Fibroblast of the aortic adventitia (primary cell): ENCODE measurements at places on chromosomes 3 and 15.

DNA sequence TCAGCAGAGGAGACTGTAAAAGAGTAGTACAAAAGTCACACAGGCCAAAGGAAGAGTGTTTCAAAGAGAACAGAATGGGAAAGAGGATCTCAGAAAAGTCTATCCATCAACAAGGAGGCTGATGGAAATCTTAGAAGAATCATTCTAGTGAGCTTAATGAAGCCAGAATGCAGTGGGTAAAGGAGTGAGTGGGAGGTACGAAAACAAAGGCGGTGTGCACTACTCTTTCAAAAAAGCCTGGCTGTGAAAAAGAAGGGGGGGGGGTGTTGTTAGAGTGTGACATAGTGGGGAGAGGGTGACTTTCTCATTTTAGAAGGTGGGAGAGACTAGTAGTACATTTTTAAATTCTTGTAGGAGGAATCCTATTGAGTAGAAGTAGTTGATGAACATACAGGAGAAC is 11.7 kb downstream of the PAQR9 start:
- no peak for DNase-seq

DNA sequence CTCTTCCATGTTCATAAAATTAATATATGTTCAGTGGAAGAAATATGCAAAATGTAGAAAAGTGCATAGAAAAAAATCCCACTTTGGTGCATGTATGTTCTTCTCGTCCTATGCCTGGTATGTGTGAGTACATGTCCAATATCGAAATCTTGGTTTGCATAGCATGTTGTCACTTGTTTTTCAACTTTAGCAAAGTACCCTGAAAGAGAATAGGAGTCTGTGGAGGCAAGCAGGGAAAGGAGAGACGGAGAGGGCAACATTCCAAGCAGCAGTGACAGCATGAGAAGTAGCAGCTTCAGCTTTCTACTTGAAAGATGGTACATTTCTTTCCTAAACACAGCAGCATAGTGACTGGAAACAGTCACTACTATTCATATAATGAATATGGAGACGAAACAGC is 56.8 kb upstream of the CACNA2D3 start:
- no peak for DNase-seq

DNA sequence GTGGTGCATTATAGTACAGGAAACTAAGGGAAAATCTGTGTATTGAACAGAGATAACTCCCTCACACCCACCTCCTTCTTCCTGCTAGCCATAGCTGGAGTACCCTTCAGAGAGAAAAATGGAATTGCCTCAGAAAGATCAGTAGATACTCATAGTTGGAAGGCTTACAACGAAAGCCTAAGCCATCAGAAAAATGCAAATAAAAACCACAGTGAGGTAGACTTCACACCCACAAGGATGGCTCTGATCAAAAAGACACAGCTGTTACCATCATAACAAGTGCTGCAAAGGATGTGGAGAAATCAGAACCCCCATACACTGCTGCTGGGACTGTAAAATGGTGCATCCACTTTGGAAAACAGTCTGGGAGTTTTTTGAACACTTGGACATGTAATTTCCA is 7.4 kb upstream of the DLG1 start:
- peak; percentile 66 for DNase-seq

DNA sequence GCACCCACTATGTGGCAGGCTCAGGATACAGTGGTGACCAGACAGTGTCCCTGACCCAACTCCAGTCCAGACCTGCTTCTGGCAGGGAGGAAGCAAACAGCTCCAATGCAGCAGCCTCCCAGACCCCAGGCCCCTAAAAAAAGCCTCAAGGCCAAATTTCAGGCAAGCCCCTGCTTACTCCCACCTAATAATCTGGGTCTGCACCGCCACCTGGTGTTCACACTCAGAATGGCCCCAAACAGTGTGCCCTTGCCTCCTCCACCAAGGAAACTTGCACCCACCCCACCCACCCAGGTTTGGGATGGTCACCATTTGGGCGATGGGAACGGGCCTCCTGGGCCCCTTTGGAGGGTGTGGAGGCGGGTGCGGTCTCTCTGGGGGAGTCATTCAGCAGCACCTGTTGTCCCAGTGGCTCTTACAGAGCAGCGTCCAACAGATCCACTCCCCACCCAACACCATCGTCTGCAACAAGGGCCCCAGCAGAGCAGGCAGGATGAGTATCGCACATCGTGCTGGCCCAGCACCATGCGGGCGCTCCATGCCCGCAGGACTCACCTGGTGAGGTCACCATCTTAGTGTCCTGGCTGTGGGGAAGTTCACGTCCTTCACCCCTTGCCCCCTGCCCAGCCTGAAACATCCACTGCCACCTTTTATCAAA is 17.3 kb downstream of the C3orf18 start:
- peak; percentile 46 for DNase-seq

DNA sequence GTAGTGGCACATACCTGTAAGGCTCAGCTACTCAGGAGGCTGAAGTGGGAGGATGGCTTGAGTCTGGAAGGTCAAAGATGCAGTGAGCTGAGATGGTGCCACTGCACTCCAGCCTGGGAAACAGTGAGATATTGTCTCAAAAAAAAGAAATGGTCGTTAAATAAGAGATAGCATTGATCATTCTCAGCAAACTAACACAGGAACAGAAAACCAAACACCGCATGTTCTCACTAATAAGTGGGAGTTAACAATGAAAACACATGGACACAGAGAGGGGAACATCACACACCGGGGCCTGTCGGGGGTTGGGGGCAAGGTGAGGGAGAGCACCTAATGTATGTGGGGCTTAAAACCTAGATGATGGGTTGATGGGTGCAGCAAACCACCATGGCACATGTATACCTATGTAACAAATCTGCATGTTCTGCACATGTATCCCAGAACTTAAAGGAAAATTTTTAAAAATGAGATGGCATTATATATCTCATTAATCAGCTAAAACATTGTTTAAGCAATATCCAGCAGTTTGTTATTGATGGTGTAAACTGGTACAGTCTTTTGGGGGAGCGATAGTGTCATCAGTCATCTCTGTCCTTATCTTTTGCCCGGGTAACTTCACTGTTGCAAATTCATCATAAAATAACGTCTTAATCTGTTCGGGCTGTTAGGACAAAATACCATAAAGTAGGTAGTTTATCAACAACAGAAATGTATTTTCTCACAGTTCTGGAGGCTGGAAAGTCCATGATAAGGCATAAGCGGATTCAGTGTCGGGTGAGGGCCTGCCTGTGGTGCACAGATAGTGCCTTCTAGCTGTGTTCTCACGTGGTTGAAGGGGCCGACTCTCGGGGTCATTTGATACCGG is 1.7 kb upstream of the MAN2A2 start:
- DNase-seq = no peak

- DNase-seq = no peak
These were observed 156.9 kb upstream of the EIF1B start for GRCh38 chr3:40152482-40153133.

GRCh38 chr15:67083135-67083762 is 17.8 kb downstream of the SMAD3 start:
- peak; percentile 58 for DNase-seq

DNA sequence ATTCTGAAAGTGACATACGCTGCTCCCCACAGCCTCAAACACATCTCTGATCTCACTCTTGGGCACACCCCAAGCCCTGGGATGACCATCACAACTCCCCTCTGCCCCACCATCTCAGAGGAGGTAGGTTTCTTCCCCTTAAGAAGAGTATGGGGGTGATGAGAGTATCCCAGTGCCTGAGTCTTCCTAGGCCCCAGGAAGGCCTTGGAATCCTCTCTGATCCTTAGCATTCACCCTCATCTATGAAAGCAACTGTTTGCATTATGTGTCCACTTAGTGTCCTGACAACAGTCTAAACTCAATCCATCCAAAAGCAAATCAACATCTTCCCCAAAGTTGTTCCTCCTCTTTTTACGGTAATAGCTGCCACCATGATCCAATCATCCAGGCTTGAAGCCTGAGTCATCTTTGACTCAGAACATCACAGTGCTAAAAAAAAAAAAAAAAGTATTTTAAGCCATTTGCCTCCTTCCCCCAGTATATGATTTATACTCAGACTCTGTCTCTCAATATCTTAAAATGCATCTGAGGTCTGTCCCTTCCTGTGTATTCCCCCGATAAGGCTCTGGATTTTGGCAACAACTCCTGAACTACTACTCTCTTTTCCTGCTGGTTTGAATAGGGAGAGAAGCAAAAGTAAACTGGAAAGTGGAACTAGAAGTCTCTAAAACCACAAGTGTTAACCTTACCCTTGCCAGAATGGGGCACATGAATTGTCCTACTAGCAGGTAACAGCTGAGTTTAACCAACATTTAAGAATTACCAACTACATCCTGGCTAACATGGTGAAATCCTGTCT is 22.5 kb downstream of the POPDC2 start:
- peak; percentile 94 for DNase-seq

GRCh38 chr3:108887121-108887520 is 64.5 kb downstream of the TRAT1 start:
- no peak for DNase-seq

DNA sequence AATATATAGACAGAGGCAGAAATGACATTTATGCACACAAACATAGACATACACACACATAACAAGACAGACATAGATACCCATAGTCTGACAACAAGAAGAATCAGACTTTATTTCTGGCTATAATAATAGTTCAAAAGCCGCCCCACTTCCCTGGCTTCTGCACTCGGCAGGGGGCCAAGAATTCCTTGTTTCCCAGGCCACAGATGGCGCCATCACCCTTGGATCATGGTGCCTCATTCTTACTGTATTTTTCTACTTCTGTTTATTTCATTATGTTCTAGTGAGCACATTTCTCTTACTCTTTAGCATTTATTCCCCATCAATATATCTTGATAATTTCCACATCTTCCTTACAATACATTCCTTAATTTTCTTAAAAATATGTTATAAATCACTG is 387.5 kb downstream of the NLGN1 start:
- no peak for DNase-seq

- peak; percentile 92 for DNase-seq
These were observed 70.1 kb downstream of the CLDN11 start for GRCh38 chr3:170488802-170489201.

DNA sequence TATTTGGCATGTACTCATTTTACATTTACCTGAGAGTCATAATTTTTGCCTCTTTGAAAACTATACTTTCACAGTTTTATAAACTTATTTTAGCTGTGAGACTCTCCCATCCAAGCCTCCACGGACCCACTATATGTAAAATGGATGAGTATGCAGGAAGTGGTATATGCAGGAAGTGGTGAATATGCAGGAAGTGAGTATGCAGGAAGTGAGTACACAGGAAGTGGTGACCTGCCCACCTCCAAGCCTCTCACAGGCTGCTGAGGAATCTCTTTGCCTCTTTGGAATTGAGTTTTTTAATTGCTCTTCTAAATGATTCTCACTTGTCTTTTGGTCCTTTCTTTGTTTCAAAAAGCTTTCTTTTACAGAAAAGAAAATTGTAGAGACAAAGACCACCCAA is 85.2 kb downstream of the KBTBD8 start:
- peak; percentile 14 for DNase-seq

DNA sequence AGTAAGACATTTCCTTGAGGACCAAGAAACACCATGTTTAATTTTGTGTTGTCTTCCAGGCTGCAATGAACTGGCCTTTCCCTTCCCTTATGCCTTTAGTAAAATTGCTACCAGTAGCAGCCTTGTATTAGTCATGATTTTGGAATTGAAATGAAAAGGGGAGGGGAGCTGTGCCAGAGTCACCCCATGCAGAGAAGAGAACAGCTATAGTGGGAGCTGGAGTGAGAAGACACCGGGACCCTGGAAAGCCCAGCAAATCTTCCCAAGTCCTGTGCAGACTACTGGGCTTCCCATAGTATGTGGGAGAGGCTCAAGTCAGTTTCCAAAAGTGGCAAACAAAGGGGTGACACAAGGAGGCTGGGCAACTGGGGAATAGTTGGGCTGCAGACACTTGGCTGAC is 178.5 kb downstream of the NR1D2 start:
- no peak for DNase-seq

GRCh38 chr3:151356794-151357462 is 27.6 kb upstream of the P2RY13 start:
- peak; percentile 43 for DNase-seq

- peak; percentile 11 for DNase-seq
These were observed 84.3 kb downstream of the CHST2 start for GRCh38 chr3:143203848-143204247.

DNA sequence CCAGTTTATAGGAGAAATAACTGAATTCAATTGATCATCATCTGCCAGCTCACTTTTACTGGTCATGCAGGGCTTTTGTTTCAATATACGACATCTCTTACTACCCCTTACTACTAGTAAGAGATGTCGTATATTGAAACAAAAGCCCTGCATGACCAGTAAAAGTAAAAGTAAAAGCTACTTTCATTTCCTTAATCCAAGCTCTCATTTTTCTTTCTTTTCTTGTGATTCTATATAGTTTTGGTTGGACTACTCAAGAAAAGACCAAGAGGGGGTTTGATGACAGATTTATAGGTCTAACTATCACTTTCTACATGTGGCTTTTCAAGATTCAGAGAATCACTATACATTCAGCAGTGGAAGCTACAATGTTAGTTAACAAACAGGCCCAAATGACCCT is 1237.3 kb downstream of the ROBO2 start:
- no peak for DNase-seq

GRCh38 chr3:12679468-12679867 is 15.6 kb upstream of the RAF1 start:
- DNase-seq = no peak

GRCh38 chr15:67168694-67169093 is 85.8 kb downstream of the AAGAB start:
- DNase-seq = no peak

- peak; percentile 23 for DNase-seq
These were observed 450.5 kb upstream of the AZI2 start for GRCh38 chr3:28799084-28799483.

- no peak for DNase-seq
These were observed 226.5 kb upstream of the NANOGP8 start for GRCh38 chr15:35311615-35312014.

DNA sequence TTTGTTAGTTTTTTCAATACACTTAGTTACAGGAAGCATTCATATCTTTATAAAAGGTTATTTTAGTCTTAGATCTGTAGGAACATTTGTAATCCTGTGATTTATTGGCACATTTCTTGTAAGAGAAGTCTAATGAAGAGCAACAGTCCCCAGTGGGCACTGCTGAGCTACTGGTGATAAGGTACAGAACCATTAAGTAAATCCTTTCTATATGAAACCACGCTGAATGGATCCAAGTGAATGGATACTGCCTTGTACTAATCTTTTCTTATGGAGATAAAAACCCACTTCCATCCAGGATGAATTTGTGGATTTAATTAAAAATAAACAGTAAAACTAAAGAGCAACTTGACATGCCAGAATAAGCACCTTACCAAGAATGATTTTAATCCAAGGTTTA is 64.0 kb downstream of the SHQ1 start:
- no peak for DNase-seq

DNA sequence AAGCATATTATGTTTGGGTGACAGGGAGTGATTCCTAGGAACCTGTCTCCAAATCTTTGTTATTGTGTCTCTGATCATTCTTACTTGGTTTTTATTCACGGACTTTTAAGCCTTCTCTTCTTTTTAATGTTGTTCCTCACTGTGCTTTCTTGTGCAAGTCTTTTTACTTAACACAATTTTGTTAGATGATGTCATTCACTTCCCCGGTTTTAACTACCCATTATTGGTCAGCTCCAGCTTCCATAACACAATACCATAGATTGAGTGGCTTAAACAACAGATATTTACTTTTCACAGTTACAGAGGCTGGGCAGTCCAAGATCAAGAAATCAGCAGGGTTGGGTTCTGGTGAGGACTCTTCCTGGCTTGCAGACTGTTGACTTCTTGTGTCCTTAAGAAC is 436.3 kb upstream of the CBLB start:
- no peak for DNase-seq

GRCh38 chr15:40038275-40038637 is 725 bp downstream of the SRP14 start:
- peak; percentile 39 for DNase-seq

GRCh38 chr3:143849854-143850549 is 1.7 kb upstream of the SLC9A9 start:
- DNase-seq = peak; percentile 95

GRCh38 chr3:71640331-71640983 is 56.9 kb upstream of the FOXP1 start:
- DNase-seq = no peak
